ENCODE measurements at places on chromosomes 5 and 9.

- DNase-seq: no peak
Observed at GRCh38 chr9:130543859-130544258, 35.5 kb upstream of the FUBP3 start.

DNA sequence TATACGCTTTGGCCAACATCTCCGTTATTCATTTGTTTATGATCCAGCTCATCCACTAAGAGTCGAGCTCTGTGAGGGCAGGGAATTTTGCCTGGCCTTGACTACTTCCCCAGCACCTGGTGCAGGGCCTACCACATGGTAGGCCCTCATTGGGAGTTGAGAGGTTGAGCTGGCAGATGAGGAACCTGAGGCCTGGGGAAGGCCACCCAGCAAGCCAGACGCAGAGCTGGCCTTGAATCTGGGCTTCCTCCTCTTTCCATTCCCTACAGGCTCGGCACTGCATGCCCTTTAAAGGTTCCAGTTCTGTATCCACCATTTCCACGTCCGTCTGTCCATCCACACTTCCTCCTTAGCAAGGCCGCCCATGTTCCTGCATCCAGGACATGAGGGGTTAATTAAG lies 24.2 kb downstream of the KCNMB1 start:
- no peak for DNase-seq

DNA sequence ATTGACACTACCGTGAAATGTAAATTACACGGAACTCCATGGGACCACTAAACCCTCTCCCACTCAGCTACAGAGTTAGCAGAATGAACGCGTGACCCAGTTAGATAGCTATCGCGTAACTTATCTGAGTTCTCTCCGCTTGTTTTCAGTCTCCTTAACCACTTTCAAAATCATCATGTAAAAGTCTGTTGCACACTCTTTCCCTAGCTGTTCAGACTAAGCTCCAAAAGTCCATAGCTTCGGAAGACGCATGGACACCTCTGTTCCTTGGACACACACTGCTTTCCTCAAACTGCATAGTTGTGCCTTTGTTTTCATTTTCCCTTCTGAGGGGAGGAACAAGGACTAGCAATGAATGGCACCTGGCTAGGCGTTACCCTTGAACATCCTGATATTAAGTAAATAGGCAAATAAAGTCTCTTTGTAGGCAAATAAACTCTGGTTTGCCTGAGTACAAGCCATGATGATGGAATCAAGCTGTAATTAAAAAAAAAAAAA lies 83.3 kb downstream of the DAPK1 start:
- no peak for DNase-seq

DNA sequence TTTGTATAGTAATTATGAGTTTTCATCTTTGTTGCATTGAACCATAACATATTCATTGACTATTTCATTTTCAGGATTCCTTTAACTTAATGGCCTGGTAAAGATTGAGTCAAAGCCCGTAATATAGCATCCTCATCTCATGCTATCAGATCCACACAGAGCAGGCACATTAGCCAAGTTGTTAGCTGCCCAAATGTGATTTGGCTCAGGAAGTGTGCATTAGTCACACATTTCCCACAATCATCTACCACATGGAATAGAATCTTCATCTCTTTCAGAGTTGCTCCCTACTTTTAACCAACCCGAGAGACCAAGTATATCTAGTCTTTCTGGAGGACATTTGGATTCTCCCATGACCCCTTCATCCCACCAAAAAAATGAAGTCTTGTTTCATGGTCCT lies 481.0 kb upstream of the PTGER4 start:
- DNase-seq: no peak

- no peak for DNase-seq
Observed at GRCh38 chr9:101787891-101788290, 49.4 kb upstream of the GRIN3A start.

GRCh38 chr5:93189707-93190120 lies 391.3 kb downstream of the NR2F1-AS1 start:
- DNase-seq: no peak

DNA sequence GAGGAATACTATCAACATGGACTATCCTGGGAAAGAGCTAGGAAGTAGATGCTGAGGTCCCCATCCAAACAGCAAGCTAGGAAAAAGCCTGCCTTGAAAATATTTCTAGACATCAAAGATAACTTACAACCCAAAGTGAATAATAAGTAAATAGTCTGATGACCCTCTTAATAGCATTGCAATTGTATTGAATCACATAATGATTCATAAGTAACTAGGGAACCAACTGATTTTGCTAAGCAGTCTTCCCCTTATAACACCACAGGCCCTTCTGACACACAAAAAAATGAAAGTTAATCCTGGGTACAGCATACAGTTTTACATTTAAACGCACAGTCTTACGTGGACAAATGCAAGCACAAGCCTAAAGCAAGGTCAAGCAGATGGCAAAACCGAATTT lies 199.3 kb downstream of the RFK start:
- DNase-seq: no peak

GRCh38 chr9:76987594-76988200 lies 31.8 kb upstream of the FOXB2 start:
- DNase-seq: no peak

- DNase-seq: no peak
Observed at GRCh38 chr9:115155037-115155436, 37.1 kb upstream of the TNC start.

DNA sequence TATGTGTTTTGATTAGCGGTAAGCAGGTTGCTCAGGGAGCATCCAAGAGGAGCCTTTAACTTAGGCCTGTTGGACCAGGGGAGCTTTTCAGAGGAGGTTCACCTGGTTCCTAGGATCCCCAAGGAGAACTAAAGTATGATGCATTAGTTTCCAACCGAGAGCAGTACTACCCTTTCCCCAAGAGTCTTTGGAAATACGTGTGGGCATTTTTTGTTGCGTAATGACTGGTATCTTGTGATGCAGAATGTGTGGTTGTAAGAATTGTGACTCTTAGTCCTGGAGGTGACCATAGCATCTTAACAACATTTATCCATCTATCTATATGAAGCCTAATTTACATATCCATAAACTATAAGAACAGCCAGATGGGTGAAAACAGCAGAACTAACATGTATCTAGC lies 11.0 kb downstream of the CFAP95 start:
- no peak for DNase-seq

DNA sequence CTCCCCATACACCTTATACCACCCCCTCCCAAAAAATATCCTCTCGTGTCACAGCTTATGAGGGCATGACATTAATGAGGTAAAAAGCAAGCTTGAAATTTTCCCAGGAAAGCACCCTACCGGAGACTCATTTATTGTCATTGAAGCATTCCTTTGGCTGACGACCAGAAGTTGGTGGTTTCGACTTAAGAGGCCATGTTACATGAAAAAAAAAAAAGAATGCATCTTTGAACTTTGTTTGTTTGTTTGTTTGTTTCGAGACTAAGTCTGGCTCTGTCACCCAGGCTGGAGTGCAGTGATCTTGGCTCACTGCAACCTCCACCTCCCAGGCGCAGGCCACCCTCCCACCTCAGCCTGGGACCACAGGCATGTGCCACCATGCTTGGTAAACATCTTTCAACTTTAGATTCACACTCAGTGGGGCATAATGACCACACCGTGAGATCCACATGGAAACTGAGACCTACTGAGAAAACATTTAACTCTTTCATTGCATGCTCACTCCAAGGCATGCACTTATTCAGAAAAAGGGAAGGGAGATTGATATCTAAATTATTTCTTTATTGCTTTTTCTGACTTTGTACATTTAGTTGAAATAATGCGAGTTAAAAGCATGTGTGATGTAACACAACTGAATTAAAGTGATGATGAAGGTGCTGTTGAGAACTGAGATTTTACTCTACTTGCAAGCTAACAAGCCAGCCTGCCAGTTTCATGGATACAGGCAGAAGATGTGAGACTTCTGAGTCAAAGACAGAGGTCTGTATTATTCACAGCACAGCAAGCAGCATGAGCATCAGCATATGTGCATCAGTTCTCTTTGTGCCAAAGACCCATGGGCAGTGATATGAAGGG lies 5.1 kb upstream of the RAB14 start:
- no peak for DNase-seq

DNA sequence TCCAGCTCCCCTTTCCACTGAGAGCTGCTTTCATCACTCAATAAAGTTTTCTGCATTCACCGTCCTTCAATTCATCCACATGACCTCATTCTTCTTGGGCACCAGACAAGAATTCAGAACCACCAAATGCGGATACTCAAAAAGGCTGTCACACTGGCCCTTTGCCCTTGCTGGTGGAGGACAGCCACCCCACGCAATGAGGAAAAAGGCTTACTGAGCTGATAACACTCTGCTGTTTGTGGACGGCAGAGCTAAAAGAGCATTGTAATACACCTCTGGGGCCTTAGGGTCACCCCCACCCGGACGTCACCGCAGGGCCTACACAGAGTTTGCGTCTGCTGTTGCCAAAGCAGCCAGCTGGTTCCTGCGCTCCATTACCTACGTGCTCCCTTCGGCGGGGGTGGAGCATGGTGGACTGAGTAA lies 51.2 kb upstream of the ZNF608 start:
- no peak for DNase-seq

- no peak for DNase-seq
Observed at GRCh38 chr5:15682566-15682965, 182.6 kb downstream of the FBXL7 start.

GRCh38 chr9:128729302-128729701 lies 5.4 kb upstream of the ZDHHC12 start:
- no peak for DNase-seq

DNA sequence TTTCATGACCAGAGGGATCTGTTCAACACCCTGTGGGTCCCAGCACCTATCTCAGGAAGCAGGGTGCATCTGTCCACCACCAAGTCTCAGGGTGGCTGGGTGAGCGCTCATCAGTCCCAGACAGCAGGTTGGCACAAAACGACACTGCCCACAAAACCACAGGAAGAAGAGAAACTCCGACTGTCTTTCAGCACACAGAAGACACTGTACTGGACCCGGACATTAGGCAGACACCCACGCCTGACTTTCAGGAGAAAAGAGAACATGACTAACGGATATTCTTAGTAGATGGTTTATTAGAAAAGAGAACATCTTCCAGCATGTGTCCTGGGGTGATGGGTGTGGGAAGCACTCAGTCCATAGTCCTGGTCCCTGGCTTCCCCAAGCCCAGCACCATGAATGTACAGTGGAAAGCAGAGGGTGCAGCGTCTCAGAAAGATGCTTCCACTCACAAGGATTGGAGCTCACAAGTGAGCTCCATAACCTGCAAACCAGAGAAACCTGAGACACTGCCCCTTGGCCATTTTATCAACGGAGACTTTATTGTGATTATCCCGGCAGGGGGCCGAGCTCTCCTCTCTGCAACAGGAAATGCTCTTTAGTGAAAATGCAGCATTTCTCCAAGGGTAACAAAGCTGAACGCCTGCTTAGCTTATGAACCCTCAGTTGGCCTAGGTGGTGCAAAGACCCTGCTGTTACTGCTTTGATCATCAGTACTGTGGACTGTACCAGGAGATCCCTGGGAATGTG lies 35.8 kb upstream of the LCP2 start:
- DNase-seq: peak; percentile 59

DNA sequence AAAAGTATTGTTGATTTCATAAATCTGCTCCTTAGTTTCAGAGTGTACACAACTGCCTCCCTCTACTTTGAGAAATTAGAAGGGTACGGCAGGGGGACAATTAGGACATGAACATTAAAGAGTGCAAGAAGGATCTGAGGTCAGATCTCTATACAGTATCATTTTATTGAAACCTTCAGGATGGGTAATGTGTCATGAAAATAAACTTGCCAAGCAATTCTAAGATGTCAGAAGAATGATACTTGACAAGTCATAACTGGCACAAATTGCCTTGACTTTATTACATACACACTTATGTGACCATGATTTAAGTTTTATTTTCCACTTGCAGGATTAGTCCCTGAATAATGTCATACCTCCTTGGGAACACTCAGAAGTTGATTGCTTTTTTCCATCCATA lies 92.8 kb downstream of the PLPP1 start:
- no peak for DNase-seq

DNA sequence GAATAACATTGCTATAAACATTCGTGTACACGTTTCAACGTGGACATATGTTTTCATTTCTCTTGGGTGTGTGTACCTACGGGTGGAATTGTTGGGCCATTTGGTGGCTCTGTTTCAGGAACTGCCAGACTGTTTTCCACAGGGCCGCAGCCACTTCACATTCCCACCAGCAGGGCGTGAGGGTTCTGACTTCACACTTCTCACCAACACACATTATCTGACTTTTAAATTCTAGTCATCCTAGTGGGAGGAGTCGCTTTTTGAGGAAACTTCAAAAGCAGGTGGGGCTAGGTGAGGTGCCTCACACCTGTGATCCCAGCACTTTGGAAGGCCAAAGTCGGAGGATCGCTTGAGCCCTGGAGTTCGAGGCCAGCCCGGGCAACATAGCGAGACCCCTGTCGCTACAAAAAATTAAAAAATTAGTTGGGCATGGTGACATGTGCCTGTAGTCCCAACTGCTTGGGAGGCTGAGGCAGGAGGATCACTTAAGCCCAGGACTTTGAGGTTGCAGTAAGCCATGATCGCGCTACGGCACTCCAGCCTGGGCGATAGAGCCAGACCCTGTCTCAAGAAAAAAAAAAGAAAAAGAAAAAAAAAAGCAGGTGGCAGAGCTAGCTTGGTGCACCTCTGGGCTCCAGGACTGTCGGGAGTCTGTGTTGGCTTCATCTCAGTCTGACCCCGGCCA lies 28.5 kb downstream of the TSPAN17 start:
- DNase-seq: no peak

DNA sequence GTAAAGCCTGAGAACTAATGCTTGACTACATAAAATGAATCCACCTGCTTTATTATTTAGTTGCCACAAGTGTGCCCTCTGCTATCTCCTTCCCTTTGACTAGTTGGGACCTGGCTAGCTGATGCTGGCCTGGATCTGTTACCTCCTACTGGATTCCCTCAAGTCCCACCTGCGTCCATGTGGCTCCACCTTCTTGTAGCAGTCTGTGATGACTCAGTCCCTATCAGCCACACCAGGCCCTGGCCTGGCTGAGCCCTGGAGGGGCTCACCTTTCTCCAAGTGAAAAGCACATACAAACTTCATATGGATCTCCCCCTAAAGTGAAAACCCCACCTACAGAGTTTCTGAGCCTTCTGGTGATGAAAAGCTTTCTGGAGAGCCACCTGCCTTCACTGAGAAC lies 611.4 kb downstream of the SEMA5A start:
- no peak for DNase-seq

GRCh38 chr5:124951661-124952060 lies 205.2 kb upstream of the ZNF608 start:
- DNase-seq: no peak

- no peak for DNase-seq
Observed at GRCh38 chr5:773517-774264, 10.8 kb downstream of the ZDHHC11B start.

GRCh38 chr5:112004867-112005622 lies 248.1 kb upstream of the NREP start:
- no peak for DNase-seq

GRCh38 chr5:53508125-53508524 lies 27.7 kb downstream of the FST start:
- no peak for DNase-seq

DNA sequence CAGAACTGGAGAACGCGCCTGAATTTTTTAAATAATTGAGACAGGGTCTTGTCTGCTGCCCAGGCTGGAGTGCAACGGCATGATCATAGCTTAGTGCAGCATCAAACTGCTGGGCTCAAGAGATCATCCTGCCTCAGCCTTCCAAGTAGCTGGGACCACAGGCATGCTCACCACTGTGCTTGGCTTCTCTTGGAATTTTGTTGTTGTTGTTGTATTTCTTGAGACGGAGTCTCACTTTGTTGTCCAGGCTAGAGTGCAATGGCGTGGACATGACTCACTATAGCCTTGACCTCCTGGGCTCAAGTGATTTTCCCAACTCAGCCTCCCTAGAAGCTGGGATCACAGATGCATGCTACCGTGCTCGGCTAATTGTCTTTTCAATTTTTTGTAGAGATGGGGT lies 58.4 kb upstream of the DAB2IP start:
- no peak for DNase-seq
